Stimulated activated CD4-positive, alpha-beta T cell treated with anti-CD3 and anti-CD28 coated beads, Interleukin-15, amount 100 ng/mL, for 1 hour (primary cell): ENCODE measurements at places on chromosomes 7 and 10.

GRCh38 chr10:70324951-70325781, 41.4 kb upstream of the NPFFR1 start:
- DNase-seq: no peak

DNA sequence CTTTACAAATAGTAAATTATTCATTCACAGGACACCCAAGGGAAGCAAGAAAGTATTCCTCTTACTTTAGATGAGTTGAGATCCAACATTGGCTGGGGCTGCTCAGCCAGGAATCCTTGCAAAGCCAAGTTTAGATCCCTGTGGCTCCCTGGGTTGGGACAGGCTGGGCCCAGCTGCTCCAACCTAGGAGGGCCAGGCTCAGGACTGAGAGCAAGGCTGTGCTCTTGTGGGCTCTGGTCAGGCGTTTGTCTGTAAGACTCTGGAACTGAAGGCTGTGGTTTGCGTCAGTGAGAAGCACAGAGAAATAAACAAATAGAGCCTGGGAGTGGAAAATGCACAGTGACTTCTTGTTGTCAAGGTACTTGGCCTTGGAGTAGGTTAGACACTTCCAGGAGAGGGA, 53.2 kb upstream of the TMEM273 start:
- no peak for DNase-seq

- no peak for DNase-seq
Observed at GRCh38 chr10:52312942-52313255, 1.2 kb upstream of the DKK1 start.

- no peak for DNase-seq
Observed at GRCh38 chr10:25177093-25177753, 2.4 kb downstream of the GPR158 start.

GRCh38 chr7:6012355-6013104, 3.5 kb downstream of the AIMP2 start:
- no peak for DNase-seq

DNA sequence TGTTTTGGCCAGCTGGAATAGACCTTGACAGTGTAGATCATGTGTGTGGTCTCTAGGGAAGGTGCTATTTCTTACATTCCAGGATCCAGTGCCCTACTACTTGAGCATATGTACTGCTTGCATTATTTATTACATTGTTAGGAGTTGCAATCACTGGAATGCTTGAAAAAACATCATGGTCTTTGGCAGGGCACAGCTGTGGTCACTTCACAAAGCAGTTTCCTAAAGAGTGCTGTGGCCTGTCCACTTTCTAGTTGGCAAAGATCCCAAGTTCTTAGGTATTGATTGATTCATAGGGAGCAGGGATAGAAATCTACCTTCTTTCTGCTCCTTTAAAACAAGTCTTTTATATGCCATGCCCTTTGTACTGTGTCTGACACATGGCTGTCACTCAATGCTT, 4.6 kb downstream of the C7orf25 start:
- no peak for DNase-seq
